ENCODE measurements at places on chromosomes 5 and 9.

GRCh38 chr5:100838048-100838473 lies 65.0 kb downstream of the ST8SIA4 start:
- no peak for DNase-seq

GRCh38 chr5:163677092-163677491 lies 171.7 kb downstream of the MAT2B start:
- DNase-seq, result no peak

DNA sequence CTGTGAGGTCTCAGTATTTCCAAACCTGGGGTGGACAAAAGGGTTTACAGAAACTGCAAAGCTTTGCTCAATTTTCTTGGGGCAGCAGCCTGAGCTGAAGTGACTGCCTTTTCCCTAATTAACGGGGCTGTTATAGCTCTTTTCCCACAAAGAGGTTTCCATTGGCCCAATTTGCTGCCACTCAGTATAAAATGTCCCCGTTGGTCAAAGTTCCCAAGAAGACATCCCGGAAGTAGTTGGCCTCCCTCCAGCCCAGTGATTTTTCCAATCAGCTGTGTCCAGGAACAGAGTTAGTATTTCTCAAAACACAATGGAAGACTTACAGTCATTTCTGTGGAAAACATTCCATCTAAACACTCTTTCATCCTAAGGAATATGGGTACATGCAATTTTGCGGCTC lies 643.6 kb downstream of the ACTL7B start:
- DNase-seq, result no peak

DNA sequence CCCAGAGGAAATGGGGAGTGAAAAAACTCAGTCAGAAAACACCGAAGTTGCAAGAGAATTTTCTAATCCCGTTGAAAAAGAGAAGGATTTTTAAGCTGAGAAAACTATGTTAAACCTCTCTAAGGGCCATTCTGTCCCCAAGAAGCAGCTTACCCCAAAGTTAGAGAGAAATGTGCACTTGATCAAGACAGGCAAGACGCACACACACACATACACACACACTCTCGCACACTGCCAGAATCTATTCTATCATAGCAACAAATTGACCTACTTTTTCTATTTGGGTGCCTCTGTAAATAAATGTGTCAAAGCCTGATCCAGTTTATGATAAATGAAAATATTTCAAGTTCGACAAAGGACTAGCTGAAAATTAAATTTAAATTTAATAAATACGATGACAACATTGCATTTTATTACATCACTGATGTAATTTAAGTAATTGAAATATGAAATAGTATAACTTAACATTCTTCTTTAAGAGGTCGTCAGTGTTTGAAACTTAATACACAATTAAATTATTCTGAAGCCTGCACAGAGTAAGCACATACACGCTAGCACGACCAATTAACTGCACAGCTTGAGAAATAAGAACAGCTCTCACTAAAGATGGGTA lies 5.9 kb downstream of the NFIL3 start:
- DNase-seq, result no peak
